Naive thymus-derived CD8-positive, alpha-beta T cell (primary cell): ENCODE measurements at places on chromosomes 1 and 21. TPM values are rescaled to one million over a fixed set of nuclear protein-coding genes. Genes with fewer than 3 reads are reported as not detected.

The KRTAP7-1 gene
- not detected for total RNA-seq

The CTSE gene
- total RNA-seq: not detected

GRCh38 chr1:241870336-241870735 is 22.3 kb downstream of the EXO1 start:
- no peak overlapping the region for H3K4me3 ChIP-seq
- H3K4me1 ChIP-seq: no peaks in the 10 kb centered on the region

DNA sequence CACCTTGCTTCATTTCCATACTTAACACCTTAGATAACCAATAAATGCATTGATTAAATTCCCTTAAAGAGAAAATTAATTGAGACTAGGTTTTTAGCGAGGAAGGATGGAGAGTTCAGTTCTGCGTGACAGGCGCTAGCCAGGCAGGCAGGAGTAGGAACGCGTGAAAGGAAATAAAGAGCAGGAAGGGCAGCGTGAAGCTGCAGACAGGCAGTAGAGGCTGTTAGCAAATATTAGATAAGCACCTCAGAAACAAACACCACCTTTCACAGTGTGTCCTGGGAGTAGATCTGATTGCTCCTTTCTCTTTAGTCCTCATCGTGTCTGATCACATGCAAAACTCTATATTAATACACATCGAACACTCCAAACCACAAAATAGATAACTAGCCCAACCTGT is 282.7 kb upstream of the ADGRL2 start:
- H3K27ac ChIP-seq: no peak overlapping the region
- H3K36me3 ChIP-seq: no peaks in the 10 kb centered on the region
- H3K4me3 ChIP-seq: no peak overlapping the region

GRCh38 chr1:83561346-83561745 is 437.6 kb downstream of the TTLL7 start:
- DNase-seq: no peak
- peaks cover 5% of the 10 kb centered on the region for H3K4me1 ChIP-seq
- no peak overlapping the region for H3K27ac ChIP-seq
- H3K36me3 ChIP-seq: no peaks in the 10 kb centered on the region
- no peaks in the 10 kb centered on the region for H3K27me3 ChIP-seq

DNA sequence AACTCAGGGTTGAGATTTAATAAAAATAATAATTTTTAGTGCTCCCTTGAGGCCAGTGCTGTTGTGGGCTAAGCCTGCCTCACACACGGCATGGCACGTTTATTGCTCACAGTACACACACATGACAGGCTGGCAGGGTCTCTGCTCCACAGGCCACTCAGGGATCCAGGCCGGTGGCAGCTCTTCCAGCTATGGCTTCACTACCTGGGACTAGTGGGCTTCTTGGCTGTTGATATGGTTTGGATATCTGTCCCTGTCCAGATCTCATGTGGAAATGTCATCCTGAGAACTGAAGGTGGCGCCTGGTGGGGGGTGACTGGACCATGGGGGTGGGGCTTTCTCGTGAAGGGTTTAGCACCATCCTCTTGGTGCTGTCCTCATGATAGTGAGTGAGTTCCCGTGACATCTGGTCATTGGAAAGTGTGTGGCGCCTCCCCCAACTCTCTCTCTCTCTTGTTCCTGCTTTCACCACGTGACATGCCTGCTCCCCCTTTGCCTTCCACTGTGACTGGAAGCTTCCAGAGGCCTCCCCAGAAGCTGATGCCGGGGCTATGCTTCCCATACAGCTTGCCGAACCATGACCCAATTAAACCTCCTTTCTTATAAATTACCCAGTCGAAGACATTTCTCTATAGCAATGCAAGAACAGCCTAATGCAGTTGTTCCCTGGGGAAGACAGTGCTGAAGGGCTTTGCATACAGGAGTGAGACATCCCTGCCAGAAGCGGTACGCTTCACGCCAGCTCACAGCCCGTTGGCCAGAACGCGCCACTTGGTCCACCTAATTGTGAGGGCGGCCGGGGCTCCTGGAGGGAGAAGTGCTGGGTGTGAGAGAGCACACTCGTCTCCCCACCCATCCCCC is 226.9 kb upstream of the C1orf174 start:
- DNase-seq: no peak
- H3K4me1 ChIP-seq: no peaks in the 10 kb centered on the region
- no peaks in the 10 kb centered on the region for H3K36me3 ChIP-seq

DNA sequence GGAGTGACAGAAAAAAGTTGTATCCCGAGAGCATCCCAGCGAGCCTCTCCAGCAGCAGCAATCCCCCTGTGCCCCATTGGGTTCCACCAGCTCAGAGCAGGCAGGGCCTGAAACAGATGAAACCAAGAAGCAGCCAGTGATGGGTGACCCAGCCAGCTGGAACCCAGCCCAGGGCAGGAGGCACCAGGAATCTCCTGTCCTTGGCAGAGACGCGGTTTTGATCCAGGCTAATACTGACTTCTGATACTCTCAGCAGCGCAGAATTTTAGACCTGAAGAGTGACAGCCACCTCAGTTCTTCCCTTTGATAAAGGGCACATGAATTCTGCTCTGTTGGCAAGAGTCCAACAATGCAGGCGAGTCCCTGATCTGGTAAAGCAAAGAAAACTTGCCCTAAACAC is 11.4 kb upstream of the OLIG1 start:
- no peak for DNase-seq
- peaks cover 16% of the 10 kb centered on the region for H3K4me1 ChIP-seq
- no peak overlapping the region for H3K4me3 ChIP-seq
- H3K27me3 ChIP-seq: peaks cover 25% of the 10 kb centered on the region
- H3K27ac ChIP-seq: no peak overlapping the region
